Effector memory CD4-positive, alpha-beta T cell (primary cell): ENCODE measurements at places on chromosomes 13 and 19.

DNA sequence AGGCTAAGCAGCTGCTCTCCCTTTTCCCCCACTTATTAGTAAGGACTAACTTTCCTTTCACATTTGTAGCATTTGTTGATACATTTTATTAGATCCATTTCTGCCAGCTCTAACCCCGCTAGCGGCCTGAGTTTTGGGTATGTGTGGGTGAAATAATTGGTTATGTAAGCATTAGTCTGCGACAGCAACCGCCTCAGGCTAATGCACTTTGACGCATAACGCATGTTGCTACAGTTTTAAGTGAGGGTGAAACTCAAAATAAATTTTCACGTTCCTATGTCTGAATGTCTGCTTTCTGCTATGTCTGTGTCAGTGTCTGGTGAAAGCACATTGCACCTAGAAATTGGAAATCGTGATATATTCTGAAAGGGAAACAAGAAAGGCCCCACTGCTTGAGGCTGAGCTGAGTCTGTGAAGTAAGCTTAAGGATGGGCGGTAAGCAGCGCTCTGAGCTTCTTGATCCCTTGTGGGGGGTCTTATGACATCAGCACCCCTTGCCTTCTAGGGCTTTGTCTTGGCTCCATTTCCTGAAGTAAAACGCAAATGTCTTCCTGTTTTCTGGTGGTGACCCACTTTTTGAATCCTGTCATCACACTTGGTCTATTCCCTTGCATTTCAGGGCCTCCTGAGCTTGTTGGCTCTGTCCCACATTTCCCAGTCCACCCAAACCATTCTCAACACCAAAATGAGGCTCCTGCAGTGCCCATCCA, 648.3 kb upstream of the ARGLU1 start:
- DNase-seq: no peak

- DNase-seq: no peak
Observed at GRCh38 chr13:54953786-54954185, 1925.2 kb downstream of the OLFM4 start.

GRCh38 chr13:43072394-43072793, 49.0 kb downstream of the DNAJC15 start:
- DNase-seq: no peak

DNA sequence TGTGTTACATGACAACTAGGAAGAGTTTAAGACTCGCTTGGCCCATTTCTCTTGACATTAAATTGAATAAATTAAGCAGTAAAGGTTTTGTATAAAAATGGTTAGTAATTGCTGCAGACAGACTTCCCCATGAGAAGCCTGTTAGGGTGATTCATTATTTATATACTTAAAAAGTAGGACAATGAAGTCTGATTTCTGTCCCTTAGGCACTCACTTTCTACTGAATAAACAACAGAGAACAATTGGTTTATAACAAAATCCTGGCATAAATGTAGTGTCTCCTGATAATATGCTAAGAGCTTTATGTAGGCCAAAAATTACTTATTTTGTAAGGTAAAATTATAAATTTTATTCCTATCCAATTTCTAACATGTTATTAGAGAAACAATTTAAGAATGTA, 2138.5 kb upstream of the PCDH20 start:
- DNase-seq: no peak

DNA sequence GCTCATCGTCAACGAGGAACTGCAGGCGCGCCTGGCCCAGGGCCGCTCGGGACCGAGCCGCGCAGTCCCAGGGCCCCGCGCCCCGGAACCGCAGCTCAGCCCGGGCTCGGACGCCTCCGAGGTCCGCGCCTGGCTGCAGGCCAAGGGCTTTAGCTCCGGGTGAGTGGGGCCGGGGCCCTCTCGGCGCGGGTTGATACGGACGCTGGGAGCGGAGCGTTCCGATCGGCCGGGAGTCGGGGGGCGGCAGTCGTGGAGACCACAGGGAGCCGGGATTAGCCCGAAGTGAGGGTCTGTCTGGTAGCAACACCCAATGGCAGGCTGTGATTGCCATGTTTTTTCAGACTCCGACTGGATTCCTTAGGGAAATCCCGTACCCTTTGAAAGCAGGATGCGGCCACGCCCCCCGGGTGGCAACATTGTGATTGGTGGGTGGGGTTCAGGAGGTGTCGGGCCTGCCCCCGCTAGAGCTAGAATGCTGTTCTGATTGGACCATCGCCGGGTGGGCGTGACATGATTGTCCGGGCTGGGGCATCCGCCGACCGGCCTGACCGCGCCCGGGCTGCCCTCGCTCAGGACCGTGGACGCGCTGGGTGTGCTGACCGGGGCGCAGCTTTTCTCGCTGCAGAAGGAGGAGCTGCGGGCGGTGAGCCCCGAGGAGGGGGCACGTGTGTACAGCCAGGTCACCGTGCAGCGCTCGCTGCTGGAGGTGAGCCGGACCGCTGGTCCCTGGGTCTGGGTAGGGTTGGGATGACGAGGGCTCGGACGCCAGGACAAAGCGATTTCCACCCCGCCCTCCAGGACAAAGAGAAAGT, 11.3 kb downstream of the EPS8L1 start:
- peak; percentile 50 for DNase-seq

- DNase-seq: no peak
Observed at GRCh38 chr13:36753176-36753575, 65.8 kb upstream of the RFXAP start.

DNA sequence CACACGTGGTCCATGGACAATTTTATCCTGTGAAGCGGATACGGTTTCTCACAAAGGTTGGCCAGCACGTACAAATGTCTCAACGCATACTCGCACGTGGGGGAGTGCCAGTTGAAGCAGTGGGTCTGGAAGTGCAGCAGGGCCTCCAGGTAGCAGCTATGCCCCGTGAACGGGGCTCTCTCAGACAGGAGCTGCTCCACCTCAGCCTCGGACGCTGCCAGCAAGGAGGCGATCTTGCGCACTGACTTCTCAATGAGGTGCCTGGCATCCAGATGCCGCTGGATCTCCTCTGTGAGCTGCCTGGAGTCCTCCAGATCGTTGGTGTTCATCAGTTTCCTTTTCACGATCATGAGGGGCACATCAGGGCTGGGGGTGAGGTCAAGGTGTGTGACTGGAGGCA, 2272.0 kb downstream of the PCDH9 start:
- DNase-seq: no peak

DNA sequence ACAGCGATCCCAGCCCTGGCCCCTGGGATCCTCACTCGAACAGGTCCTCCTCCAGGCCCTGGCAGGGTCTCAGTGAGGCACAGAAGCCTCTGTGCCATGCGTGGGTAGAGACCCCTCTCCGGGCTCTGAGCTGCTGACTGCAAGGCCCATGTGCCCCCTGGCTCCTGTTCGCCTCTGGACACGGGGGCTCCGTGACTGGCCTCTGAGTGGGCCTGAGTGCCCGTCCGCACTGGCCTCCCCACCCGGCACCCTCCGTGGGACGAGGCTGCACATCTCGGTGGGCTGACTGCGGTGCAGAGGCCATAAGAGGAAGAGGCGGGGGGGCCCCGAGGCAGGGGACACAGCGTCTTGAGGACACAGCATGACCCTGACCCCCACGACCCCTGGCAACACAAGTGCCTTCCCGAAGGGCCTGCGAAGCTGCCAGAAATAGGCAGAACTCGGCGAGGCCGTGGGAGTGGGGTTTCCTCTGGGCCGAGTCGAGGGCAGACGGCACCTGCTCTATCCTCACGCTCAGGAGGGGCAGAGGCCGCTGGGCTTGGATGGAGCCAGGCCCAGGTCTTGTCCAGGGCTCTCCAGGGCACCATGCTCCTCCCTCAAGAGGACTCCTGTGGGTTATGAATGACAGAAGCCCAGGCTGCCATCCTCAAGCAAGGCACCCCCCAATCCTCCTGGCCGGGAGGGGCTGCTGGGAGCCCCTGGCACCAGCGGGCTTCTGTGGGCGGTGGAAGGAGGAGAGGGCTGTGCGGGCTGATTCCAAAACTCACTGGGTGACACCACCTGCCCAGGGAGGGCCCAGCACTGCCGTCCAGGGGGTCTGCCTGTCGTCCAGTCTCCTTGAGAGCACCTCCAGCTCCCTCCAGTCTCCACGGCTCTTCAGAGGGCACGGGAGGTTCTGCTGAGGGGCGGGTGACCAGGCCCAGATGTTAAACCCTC, 52.6 kb downstream of the RASA3 start:
- DNase-seq: no peak

DNA sequence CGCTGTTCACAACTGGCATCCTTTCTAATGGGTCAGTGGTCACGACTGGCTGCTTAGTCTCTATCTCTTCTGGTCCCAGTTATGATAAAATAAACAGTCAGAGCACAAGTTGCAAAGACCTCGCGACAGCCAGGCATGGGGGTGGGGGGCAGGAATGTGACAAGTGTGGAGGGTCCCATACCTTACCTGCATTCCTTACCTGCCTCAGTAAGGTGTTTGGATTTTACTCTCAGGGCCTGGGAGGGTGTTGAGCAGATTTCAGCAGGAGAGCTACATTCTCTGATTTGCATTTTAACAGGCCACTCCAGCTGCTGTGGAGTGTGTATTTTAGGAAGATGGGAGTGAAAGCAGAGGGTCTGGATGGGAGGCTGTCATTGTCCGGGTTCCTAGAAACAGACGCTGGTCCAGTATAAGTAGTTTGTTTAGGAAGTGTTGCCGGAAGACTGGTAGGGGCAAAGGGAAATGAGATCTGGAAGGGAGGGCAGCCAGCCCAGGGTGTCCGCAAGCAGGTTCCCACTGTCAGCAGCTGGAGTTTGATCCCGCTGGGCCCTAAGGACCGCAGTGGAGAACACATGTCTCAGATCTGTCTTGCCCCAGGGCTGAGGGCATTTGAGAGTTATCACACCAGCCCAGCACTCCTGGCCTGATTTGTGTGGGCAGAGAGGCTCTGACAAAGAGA, 920.0 kb downstream of the UQCRFS1 start:
- DNase-seq: no peak
